ENCODE measurements at places on chromosomes 13 and 19.

DNA sequence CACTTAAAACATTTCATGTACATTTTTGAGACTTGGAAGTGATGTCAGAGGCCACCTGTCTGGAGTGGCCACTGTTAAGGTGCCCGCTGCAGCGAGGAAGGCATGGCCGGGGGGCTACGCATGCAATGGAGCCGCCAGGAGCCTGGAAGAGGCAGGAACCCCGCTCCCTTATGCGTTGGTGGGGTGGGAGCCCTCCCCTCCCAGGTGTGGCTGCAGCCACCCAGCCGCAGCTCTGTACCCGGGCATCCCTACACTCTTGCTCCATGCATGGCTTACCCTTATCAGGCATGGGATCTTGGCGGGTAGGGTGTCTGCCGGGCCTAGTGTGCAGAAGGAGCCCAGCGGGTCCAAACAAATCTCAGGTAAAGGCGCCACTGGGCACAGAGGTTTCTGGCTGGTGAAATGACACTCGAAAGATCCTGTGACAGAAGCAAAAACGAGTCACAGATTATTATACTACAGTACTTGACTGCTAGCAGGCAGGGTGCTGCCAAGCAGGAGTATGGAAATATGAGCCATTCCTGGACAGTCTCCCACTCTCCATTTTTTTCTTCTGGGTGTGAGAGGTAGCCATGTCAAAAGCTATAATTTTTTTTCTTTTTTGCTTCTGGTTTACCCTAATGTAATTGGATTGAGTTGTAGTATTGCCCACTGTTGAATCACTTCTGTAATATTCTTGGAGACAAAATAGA is 1606.3 kb upstream of the MIR17HG start:
- DNase-seq, result no peak

DNA sequence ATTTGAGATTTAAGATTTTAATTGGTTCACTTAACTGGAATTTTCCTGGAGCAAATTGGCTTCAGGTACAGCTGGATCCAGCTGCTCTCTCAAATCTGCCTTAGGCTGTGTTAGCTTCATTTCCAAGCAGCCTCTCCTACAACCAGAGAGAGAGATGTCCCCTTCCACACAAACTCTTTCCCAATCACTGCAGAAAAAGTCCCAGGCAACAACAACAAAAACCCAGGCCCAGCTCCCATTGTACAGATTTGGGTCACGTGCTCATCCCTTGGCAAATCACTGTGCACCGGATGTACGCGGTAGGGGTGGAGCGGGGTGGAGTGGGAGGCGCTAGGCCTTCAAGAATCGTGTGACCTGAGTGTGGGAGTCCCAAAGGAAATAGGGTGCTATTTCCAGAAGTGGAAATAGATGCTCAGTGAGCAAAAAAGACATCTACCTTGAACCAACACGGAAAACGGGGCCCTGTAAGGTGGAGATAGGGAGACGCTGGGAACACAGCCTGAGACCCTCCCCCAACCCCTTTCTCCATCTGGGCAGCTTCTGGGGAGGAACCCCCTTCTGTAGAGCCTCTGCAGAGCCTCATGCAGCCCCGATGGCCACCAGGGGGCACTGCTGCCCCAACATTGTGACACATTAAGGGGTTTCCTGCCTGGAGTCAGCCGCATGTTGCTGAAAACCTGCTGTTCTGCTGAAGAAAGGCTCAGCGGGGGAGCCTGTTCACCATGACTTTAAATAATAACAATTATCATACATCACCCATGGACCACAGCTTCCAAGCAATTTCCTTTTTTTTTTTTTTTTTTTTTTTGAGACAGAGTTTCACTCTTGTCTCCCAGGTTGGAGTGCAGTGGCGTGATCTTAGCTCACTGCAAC is 25.4 kb downstream of the HPN start:
- peak; percentile 94 for DNase-seq

DNA sequence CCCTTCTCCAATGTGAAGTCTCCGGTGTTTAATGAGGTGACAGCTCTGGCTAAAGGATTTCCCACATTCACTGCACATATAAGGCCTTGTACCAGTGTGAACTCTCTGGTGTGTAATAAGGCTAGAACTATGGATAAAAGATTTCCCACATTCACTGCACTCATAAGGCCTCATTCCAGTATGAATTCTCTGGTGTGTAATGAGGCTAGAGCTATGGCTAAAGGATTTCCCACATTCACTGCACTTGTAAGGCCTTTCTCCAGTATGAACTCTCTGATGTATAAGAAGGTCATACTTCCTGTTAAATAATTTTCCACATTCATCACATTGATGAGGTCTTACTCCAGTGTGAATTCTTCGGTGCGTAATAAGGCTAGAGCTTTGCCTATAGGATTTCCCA is 5.9 kb downstream of the ZNF256 start:
- DNase-seq, result no peak

GRCh38 chr13:96898646-96899254 is 95.5 kb downstream of the OXGR1 start:
- DNase-seq, result no peak

GRCh38 chr13:46526100-46526735 is 26.8 kb upstream of the LRCH1 start:
- DNase-seq, result no peak

Measured in activated naive CD4-positive, alpha-beta T cell (primary cell).